Stomach (tissue), 19 donors: ENCODE measurements at places on chromosomes 16 and 17. TPM values are rescaled to one million over a fixed set of nuclear protein-coding genes. Genes with fewer than 3 reads are reported as not detected.

Gene RNF112
- not detected for total RNA-seq

Gene ADORA2B
- total RNA-seq, result 3.5 TPM

Gene MT4
- not detected for total RNA-seq

Gene TIGD7
- 1.6 TPM for total RNA-seq

Gene TBX4
- not detected for total RNA-seq

Gene PYCARD
- total RNA-seq, result 11.4 TPM

Gene ATAD5
- 0.58 TPM for total RNA-seq

Gene TP53TG3C
- total RNA-seq, result not detected

Gene ITGB4
- 136 TPM for total RNA-seq

Gene GTF3C1
- 44.3 TPM for total RNA-seq

Gene PRSS21
- total RNA-seq, result not detected

GRCh38 chr17:61397086-61397842 lies 2.4 kb upstream of the TBX2 start:
- H3K4me3 ChIP-seq, result peak overlapping the region; percentile 51
- H3K4me1 ChIP-seq, result peaks cover 55% of the 10 kb centered on the region
- H3K36me3 ChIP-seq, result no peaks in the 10 kb centered on the region
- peaks cover 84% of the 10 kb centered on the region for H3K27me3 ChIP-seq

DNA sequence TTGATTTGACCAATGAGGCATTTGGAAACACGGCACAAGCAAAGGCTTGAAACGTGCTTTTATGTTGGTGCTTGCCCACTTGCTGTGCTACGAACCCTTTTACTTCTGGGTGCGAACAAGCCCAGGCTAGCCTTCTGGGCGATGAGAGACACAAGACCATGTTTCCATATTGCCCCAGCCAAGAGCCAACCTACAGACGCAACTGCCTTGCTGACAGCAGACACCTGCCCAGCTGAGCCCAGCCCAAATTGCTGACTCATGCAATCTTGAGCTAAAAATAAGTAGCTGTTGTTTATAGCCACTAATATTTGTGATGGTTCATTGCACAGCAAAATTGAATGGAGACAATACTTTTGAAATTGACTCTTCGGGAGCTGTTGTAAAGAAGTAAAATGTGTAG lies 464.5 kb downstream of the WWOX start:
- H3K36me3 ChIP-seq, result no peaks in the 10 kb centered on the region
- H3K4me1 ChIP-seq, result no peaks in the 10 kb centered on the region
- H3K4me3 ChIP-seq, result no peak overlapping the region
- peak; percentile 33 for DNase-seq

DNA sequence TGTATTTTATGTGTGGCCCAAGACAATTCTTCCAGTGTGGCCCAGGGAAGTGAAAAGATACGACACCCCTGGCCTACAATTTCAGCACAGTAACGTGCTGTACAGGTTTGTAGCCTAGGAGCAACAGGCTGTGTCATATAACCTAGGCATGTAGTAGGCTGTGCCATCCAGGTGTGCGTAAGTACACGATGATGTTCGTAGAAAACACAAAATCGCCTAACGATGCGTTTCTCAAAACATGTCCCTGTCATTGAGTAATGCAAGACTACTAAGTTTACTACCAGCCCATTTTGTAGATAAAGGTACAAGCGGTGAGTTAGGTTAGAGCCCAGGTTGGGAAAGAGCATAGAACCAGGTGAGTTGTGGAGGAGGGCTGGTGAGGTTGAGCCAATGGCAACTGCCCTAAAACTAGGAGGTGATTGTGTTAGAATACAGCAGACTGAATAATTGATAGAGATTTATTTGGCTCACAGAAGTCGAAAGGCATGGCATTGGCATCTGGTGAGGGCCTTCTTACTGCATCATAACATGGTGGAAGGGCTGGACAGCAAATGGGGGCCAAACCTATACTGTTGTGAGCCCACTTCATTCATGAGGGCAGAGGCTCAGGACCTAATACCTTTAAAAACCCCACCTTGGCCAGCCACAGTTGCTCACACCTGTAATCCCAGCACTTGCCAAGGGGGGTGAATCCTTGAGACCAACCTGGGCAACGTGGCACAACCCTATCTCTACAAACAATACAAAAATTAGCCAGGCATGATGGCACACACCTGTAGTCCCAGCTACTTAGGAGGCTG lies 4.2 kb downstream of the EIF1 start:
- H3K27ac ChIP-seq, result no peak overlapping the region
- no peak for DNase-seq
- H3K4me3 ChIP-seq, result no peak overlapping the region
- H3K36me3 ChIP-seq, result peaks cover 61% of the 10 kb centered on the region
- peaks cover 55% of the 10 kb centered on the region for H3K4me1 ChIP-seq
- no peaks in the 10 kb centered on the region for H3K27me3 ChIP-seq

DNA sequence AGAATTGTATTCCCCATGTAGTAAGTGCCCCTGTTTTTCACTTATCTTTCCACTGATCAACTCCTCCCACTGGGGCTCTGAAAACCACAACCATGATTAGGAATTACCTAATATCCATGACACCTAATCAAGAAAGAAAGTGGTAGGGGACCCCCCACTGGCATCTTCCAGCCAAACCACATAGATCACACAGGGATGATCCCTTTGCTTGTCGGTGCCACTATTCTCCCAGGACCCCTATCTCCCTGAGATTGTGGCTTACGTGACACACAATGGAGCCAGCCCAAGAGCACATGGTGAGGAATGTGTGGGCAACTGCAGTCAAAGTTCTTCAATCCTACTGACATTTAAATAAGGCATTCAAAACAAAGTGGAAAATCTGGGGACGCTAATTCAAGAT lies 17.6 kb upstream of the DNAH9 start:
- no peak overlapping the region for H3K27ac ChIP-seq
- H3K27me3 ChIP-seq, result no peaks in the 10 kb centered on the region
- H3K4me3 ChIP-seq, result no peak overlapping the region
- no peaks in the 10 kb centered on the region for H3K36me3 ChIP-seq
- no peak for DNase-seq

GRCh38 chr17:78399693-78400144 lies 21.3 kb downstream of the PGS1 start:
- DNase-seq, result no peak
- H3K4me3 ChIP-seq, result no peak overlapping the region
- no peak overlapping the region for H3K27ac ChIP-seq
- H3K4me1 ChIP-seq, result no peaks in the 10 kb centered on the region
- peaks cover 85% of the 10 kb centered on the region for H3K36me3 ChIP-seq

- H3K27me3 ChIP-seq, result no peaks in the 10 kb centered on the region
- no peak overlapping the region for H3K27ac ChIP-seq
- H3K4me3 ChIP-seq, result no peak overlapping the region
- H3K36me3 ChIP-seq, result no peaks in the 10 kb centered on the region
Measured at GRCh38 chr16:78227855-78228254, 128.4 kb downstream of the WWOX start.

- peaks cover 46% of the 10 kb centered on the region for H3K4me1 ChIP-seq
- no peaks in the 10 kb centered on the region for H3K27me3 ChIP-seq
- H3K4me3 ChIP-seq, result no peak within 1 kb of the TSS
- DNase-seq, result peak; percentile 83
- peak within 1 kb of the TSS; percentile 77 for H3K27ac ChIP-seq
- peaks cover 11% of the 10 kb centered on the region for H3K36me3 ChIP-seq
Measured at GRCh38 chr17:40015005-40015997, at the start of gene CSF3. CSF3 (plus strand) TSS chr17:40015440; CDS start chr17:40015475, 35 bp downstream.

DNA sequence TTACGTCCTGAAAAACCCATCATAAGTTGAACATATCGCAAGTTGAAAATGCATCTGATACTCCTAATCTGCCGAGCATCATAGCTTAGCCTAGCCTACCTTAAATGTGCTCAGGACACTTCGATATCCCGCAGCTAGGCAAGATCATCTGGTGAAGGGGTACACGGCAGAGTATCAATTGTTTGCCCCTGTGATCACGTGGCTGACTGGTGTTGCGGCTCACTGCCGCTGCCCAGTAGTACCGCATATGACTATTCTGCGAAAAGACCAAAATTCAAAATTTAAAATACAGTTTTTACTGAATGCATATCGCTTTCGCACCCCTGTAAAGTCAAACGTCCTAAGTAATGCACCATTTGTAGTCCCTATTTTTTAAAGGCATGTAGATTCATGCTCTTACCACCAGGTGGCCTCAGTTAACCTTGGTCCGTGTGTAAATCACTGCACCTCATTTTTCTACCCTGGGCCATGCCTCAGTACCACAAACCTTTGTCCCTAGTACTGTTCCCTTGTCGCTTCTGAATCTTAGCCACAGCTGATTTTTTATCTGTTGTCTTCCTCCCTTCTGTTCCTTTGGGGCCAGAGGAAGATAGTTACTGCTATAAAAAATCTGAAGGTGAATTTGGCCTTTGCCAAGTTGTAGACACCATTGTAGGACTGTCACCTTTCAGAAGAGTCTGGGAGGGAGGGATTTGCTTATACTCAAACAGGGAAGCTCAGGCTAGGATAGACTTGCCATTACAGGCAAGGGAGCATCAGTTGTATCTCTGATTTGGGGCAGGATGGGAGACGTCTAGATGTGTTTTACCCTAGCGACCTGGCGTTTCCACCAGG lies 34.4 kb downstream of the WWP2 start:
- H3K27ac ChIP-seq, result no peak overlapping the region
- H3K4me1 ChIP-seq, result no peaks in the 10 kb centered on the region
- DNase-seq, result peak; percentile 89
- H3K4me3 ChIP-seq, result no peak overlapping the region
- H3K36me3 ChIP-seq, result peaks cover 39% of the 10 kb centered on the region
- H3K27me3 ChIP-seq, result no peaks in the 10 kb centered on the region

- H3K27me3 ChIP-seq, result no peaks in the 10 kb centered on the region
- no peak overlapping the region for H3K27ac ChIP-seq
- DNase-seq, result no peak
- H3K4me1 ChIP-seq, result peaks cover 6% of the 10 kb centered on the region
- no peaks in the 10 kb centered on the region for H3K36me3 ChIP-seq
- no peak overlapping the region for H3K4me3 ChIP-seq
Measured at GRCh38 chr16:48158296-48158695, 2.5 kb upstream of the ABCC12 start.

- H3K4me3 ChIP-seq, result no peak overlapping the region
- peak; percentile 29 for DNase-seq
- H3K27ac ChIP-seq, result no peak overlapping the region
- H3K27me3 ChIP-seq, result no peaks in the 10 kb centered on the region
- H3K36me3 ChIP-seq, result peaks cover 22% of the 10 kb centered on the region
Measured at GRCh38 chr16:28181515-28181914, 30.2 kb downstream of the XPO6 start.

GRCh38 chr17:64687376-64687775 lies 25.3 kb upstream of the SMURF2 start:
- no peaks in the 10 kb centered on the region for H3K27me3 ChIP-seq
- no peaks in the 10 kb centered on the region for H3K4me1 ChIP-seq
- H3K27ac ChIP-seq, result no peak overlapping the region
- no peak overlapping the region for H3K4me3 ChIP-seq

DNA sequence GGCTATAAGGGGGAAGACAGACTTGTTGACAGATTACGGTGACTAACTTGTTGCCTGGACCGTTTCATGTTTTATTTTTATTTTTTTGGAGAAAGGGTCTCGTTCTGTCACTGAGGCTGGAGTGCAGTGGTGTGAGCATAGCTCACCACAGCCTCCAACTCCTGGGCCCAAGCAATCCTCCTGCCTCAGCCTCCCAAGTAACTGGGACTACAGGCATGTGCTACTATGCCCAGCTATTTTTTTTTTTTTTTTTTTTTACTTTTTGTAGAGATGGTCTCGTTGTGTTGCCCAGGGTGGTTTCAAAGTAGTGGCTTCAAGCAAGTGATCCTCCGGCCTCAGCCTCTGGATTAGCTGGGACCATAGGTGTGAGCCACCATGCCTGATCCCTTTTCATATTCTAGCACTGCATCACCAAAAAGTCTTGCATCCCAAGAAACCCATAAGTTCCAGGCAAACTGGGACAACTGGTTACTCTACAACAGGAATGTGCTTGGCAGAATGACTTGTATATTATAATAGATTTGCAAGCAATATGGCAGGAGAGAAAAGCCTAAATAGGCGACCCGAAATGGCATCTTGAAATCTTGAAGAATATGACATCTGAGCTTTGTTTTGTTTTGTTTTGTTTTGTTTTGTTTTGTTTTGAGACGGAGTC lies 2.2 kb upstream of the WDR59 start:
- H3K4me3 ChIP-seq, result no peak overlapping the region
- no peak overlapping the region for H3K27ac ChIP-seq
- peaks cover 8% of the 10 kb centered on the region for H3K4me1 ChIP-seq
- DNase-seq, result no peak

GRCh38 chr16:90040152-90041023 lies 21.1 kb upstream of the DBNDD1 start:
- H3K4me3 ChIP-seq, result no peak overlapping the region
- peaks cover 87% of the 10 kb centered on the region for H3K36me3 ChIP-seq
- peaks cover 14% of the 10 kb centered on the region for H3K4me1 ChIP-seq
- no peaks in the 10 kb centered on the region for H3K27me3 ChIP-seq
- DNase-seq, result no peak

- no peaks in the 10 kb centered on the region for H3K4me1 ChIP-seq
- no peak for DNase-seq
- no peak overlapping the region for H3K4me3 ChIP-seq
- H3K36me3 ChIP-seq, result no peaks in the 10 kb centered on the region
- no peak overlapping the region for H3K27ac ChIP-seq
Measured at GRCh38 chr17:58061672-58062071, 21.5 kb upstream of the DYNLL2 start.

GRCh38 chr17:40361925-40362695 lies 2.4 kb downstream of the GJD3 start:
- H3K27me3 ChIP-seq, result peaks cover 28% of the 10 kb centered on the region
- peaks cover 26% of the 10 kb centered on the region for H3K4me1 ChIP-seq
- H3K27ac ChIP-seq, result no peak overlapping the region
- no peaks in the 10 kb centered on the region for H3K36me3 ChIP-seq

DNA sequence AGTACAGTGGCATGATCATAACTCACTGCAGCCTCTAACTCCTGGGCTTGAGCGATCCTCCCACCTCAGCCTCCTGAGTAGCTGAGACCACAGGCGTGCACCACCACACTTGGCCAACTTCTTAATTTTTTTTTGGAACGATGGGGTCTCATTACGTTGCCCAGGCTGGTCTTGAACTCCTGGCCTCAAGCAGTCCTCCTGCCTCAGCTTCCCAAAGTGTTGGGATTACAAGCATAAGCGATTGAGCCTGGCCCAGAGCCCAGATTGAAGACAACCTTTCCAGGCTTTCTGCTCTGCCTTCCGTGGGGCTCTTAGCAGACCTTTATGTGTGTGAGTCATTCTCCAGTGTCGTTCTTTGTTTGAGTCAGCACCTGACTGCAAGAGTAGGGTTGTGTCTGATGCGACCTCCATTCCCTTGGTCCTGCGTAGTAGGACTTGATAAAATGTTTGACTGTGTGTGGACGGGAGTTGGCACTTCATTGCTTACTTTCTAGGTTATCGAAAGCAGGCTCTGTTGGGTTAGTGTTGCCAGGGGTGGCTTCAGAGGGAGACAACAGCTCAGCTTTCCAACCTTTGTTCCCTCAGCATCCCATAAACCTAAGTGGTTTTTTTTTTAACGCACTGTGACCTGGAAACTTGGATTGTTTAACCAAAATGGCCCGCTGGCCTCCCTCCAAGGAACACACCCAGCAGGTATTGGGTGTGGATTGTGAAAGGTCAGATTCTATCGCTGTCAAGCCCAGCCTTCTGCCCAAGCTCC lies 26.4 kb downstream of the EEF2K start:
- H3K4me1 ChIP-seq, result peaks cover 28% of the 10 kb centered on the region
- peak overlapping the region; percentile 71 for H3K27ac ChIP-seq
- DNase-seq, result peak; percentile 95
- no peak overlapping the region for H3K4me3 ChIP-seq

- H3K4me3 ChIP-seq, result no peak overlapping the region
- peaks cover 46% of the 10 kb centered on the region for H3K4me1 ChIP-seq
- H3K27me3 ChIP-seq, result no peaks in the 10 kb centered on the region
- H3K36me3 ChIP-seq, result no peaks in the 10 kb centered on the region
- no peak for DNase-seq
- no peak overlapping the region for H3K27ac ChIP-seq
Measured at GRCh38 chr17:60303406-60304099, 88.4 kb downstream of the USP32 start.

GRCh38 chr17:62052765-62053338 lies 12.2 kb downstream of the MED13 start:
- no peak overlapping the region for H3K4me3 ChIP-seq
- H3K27ac ChIP-seq, result no peak overlapping the region
- peaks cover 17% of the 10 kb centered on the region for H3K4me1 ChIP-seq
- DNase-seq, result no peak
- peaks cover 71% of the 10 kb centered on the region for H3K36me3 ChIP-seq
